ENCODE measurements at places on chromosomes 4 and X.

DNA sequence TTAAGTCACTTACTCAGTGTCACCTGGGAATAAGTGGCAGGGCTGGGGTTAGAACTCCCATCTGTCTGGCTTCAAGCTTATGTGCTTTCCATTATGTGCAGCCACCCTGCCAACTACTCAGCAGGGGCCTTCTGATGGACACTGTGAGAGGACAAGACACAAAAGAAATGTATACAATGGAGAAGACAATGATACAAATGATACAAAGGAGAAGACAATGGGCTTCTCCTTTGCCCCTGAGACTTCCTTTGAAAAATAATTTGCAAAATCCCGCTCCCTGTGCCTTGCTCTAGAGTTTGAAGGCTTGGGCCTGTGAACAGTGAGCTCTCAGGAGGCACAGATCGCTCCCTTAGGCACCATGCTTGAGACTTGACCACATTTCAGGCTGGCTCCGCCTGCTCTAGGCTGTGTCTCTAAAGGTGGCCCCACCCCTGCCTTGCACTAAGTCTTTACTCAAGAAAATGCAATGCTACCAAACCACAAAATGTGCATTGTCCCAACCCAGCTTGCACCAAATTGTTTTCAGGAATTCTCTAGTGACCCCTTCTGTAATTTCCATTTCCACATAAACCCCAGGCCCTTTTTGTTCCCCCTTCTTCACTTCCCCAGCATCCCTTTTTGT is 27.1 kb upstream of the STX18 start:
- no peak for DNase-seq

DNA sequence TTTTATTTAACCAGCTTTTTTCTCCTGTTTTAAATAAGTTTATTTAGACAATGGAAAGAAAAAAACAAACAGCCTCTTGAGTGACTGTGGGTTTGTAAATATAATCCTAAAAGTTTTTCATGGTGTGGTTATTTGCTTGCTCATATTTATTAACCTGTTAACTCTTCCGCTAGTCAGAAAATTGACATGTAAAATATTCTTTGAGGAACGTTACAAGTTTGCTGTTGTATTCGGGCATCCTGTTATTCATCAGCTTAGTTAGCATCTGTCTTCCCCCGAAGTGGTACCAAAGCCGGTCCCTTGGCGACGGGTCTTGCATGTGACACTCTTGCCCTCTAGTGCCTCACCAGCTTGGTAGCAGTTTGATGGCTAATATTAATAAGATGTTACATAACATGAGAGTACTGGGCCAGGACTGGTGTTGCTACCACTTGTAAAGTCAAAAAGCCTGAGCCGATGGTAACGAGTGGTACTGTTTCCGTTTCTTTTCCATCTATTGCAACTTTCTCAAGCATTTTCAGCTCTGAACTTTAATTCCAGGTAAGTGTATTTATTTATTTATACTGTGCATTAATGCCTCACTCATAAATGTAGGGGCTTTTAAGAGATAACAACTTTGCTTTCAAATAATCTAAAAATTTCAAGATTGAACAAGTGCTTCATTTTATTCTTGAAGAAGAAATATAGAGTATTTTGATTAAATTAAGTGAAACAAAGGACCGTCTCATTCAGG is at the start of gene NDST3:
Gene NDST3, plus strand, starts transcription at position 434 of the 733 bp plus-strand sequence. CDS start 19,425 bp downstream, outside the sequence.
- DNase-seq: no peak

- DNase-seq: no peak
Measured at GRCh38 chr4:102601586-102602227, 100.5 kb downstream of the NFKB1 start.

DNA sequence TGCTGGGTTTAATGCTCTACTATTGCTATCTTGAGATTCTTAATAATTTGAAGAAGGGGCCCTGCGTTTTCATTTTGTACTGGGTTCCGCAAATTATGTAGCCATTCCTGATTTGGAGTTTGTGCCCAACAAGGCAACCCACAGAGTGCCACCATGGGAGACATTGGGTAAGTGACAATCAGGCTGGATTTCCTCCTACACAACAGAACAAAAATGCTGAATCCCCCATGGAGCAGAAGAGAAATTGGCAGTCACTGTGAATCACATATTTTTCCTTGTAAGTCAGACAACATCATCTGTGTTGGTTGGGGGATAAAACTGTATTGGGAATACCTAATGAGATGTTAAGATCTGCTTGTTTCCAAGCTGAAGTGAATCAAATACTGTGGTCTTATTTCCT is 80.9 kb downstream of the CNGA2 start:
- DNase-seq: no peak

- no peak for DNase-seq
Measured at GRCh38 chrX:39599339-39599738, 498.4 kb downstream of the BCOR start.

GRCh38 chr4:40848251-40848650 is 98.5 kb downstream of the NSUN7 start:
- no peak for DNase-seq

GRCh38 chrX:3706481-3706880 is 7.0 kb downstream of the PRKX start:
- no peak for DNase-seq

DNA sequence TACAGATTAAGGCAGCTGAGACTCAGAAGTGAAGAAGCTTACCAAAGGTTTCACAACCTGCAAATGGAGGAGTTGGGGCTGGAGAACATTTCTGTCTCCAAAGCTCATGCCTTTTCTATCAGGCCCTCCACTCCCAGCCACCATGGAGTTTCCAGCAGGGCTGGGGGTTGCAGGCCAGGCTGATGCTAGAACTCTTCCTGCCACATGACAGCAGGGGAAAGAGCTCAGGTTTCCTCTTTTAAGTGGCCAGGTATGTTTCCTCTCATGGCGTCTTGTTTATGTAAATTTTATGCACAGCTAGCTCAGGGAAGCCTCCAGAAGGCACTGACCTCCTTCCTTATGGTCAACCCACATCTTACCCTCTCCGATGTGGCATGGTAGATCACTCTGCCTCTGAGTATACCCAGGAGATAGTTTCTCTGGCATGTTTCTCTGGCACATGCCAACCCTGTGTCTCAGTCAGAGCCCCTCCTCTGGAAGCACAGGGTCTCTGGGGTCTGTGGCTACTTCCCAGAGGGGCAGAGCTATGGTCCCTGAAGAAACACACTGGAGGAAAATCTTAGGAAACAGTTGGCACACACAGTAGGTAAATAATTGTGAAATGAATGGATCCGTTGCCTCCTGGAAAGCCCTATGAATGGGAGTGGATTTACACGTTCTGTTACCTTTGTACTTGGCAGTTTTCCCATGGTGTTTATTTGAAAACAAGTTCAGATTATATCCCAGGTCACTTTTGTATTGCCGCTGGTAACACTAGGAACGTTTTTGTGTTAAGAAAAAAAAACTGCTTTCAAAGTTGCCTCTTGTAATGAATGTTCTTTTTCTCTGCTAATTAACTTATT is 28.9 kb downstream of the PDK3 start:
- DNase-seq: peak; percentile 33

DNA sequence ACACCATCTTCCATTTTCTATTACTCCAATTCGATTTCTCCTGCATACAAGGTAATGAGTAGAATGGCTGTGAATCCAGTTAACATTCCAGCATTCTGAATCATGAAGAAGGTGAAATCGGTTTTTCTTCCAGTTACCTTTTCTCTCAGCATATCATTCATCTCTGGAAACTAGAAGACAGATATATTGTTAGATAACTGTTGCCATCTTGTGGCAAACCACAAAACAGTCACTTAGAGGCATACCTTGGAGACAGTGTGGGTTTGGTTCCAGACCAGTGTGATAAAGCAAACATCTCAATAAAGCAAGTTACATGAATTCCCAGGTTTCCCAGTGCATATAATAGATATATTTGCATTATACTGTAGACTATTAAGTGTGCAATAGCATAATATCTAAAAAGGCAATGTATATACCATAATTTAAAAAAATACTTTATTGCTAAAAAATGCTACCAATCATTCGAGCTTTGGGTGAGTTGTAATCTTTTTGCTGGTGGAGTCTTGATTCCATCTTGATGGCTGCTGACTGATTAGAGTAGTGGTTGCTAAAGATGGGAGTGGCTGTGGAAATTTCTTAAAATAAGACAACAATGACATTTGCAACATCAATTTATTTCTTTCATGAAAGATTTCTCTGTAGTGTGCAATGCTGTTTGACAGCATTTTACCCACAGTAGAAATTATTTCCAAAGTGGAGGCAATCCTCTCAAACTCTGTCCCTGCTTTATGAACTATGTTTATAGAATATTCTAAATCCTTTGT is 82.1 kb downstream of the SLC39A8 start:
- peak; percentile 53 for DNase-seq

DNA sequence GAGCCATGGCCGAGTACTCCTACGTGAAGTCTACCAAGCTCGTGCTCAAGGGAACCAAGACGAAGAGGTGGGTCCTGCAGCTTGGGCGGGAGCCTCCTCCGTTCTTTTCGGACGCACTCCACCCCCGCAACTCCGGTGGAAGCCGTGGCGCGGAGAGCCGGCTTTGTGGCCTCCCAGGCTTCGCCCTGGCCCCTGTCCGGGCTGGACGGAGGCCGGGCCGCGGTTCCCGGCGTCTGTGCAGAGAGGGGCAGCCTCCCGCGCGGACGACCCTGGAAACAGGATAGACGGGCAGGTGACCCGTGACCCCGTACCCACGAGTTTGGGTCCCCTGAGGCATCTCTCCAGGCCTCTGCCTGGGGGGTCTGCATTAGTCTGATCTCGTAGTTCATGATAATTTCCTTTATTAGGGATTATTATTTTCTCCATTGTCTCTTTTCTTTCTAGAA is 356 bp downstream of the FRG1 start:
- DNase-seq: no peak

DNA sequence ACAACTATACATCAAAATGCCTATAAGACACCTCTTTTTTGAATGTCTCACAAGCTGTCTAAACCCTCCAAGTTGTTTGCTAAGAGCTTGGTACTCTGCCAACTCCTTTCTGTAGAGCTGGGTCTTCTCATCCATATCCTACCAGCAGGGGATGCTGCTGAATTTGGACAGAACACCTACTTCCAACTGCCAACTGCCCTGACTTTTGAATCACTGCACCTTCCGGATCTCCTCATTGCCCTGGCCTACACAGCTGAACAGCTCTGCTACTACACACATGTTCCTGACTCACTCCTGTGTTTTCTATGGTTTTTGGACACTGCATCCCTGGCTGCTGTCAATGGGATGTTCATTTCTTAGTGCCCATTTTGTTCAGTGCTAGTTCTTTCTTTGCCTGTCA is 18.7 kb downstream of the FAM184B start:
- DNase-seq: no peak

GRCh38 chr4:73713650-73714049 is 26.7 kb upstream of the CXCL8 start:
- no peak for DNase-seq

DNA sequence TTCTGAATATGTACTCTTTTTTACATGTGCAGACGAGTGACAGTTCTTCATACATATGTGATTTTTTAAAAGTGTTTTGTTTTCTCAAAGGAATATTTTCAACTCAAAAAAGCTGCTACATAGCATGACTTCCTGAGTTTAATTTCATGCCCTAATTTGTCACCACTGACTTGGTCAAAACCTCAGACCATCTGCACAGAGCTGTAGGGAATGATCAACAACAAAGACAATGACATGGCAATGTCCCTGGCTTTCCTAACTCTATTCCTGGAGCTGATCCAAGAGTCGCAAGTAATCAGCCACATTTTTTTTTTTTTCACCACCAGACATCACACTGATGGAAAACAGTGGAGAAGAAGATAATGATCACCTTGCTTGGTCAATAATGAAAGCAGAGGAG is 97.7 kb downstream of the TMA16 start:
- no peak for DNase-seq

DNA sequence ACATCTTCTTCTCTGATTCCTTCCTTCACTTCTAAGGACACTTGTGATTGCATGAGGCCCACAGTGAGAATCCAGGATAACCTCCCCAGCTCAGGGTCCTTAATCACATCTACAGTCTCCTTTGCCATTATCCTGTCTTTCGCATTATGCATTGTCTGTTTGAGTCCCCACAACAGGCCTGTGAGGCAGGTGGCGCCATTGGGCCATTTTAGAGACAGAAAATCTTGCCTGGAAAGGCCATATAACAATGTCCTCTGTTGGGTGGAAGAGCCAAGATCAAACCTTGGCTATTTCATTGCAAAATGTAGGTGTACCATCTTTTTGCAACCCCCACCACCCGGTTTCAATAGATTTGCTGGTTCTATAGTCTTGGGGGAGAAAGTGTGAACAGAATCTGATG is 11.8 kb upstream of the DCUN1D4 start:
- DNase-seq: peak; percentile 46

GRCh38 chr4:158722291-158722916 is 792 bp downstream of the PPID start:
- DNase-seq: no peak

GRCh38 chr4:156725257-156725656 is 246.3 kb downstream of the PDGFC start:
- DNase-seq: no peak

DNA sequence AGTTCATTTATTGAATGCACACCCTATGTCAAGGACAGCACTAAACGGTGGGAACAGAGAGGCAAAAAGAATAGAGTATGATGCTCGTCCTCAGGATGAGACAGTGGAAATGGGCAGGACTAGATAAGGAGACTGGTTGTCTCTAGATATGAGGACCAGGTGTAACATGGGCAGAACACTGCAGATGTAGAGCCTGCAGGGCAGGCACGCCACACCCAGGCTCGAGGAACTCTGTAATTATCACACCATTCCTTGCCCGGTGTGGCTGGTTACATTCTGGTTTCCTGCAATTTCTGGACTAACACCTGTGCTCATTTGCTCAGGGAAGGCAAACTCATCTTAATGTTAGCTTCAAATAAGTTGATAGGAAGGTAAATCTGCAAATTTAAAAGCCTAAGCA is 334.4 kb downstream of the DHX15 start:
- DNase-seq: no peak

GRCh38 chr4:181030961-181031360 is 1212.2 kb upstream of the TENM3 start:
- no peak for DNase-seq

DNA sequence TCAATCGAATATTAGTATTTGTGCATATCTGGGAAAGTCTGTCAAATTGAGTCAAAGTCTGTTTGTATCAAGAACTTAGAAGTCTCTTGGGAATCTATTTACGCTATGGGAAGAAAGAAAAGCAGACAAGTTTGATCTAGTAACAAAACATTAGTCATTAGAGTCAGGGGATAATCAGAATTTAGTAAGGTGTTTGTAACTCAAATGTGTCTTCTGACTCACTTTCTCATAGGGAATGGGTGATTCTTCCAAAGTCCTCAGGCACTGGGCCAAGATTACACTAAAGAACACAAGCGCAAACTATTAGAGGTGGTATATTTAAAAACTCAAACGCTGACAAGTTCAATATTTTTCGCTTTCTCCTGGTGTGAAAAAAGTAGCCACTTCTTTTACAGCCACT is 926.5 kb downstream of the PDHA2 start:
- no peak for DNase-seq

- no peak for DNase-seq
Measured at GRCh38 chr4:174537634-174538033, 15.3 kb upstream of the HPGD start.

GRCh38 chr4:119204916-119205315 is 7.6 kb upstream of the USP53 start:
- DNase-seq: no peak

GRCh38 chr4:113838460-113838859 is 76.9 kb upstream of the CAMK2D start:
- no peak for DNase-seq

Measured in natural killer cell (primary cell).